Fibroblast of skin of left biceps (primary cell): ENCODE measurements at places on chromosomes 2 and 18.

- no peak for DNase-seq
Measured at GRCh38 chr18:48813833-48814489, 136.8 kb downstream of the SMAD7 start.

GRCh38 chr18:42305869-42306593 lies 351.0 kb downstream of the PIK3C3 start:
- no peak for DNase-seq

GRCh38 chr18:3472681-3473544 lies 22.9 kb downstream of the TGIF1 start:
- DNase-seq, result no peak

DNA sequence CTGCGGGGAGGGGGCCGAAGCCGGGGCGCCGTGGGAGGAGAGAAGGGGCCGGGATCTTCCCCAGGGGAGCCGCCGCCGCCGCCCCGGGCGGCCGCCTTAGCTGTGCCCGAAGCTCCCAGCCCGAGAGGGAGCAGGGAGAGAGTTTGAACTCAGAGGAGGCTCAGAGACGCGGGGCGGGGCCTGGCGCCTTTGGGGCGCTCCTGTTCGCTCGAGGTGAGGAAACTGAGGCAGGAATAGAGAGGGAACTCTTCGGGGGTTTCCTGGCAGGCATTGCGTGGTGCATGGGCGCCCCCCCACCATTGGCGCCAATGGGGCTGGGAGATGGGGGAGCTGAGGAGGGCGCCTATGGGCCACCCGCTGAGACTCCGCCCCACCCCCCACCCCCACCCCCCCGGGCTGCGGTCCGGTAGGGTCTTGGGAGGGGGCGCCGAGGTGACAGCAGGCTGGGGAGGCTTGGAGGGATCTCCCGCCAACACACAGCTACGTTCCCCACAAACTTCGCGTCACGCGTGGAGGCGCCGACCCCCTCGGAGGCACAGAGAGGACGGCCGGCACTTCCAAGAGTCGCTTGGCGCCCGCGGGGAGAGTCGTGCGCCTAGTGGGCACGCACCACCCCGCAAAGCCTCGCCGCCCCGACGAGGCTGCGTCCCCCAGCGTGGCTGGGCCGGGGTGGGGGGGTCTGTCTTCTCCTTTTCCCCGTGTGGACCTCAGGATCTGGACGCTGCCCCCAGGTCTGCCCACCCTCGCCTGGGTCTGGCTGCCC lies 680 bp downstream of the CTDSP1 start:
- DNase-seq, result no peak

DNA sequence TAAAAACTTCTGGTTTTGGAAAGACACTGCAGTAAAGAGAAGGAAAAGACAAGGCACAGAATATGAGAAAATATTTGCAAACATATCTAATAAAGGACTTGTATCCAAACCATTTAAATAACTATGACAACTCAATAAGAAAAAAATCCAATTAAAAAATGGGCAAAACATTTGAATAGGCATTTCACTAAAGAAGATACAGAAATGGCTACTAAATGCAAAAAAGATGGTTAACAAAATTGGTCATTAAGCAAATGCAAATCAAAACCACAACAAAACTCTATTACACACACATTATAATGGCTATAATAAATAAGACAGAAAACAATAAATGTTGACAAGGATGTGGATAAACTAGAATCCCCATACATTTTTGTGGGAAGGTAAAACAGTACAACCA lies 14.5 kb downstream of the MYOM1 start:
- no peak for DNase-seq

- DNase-seq, result no peak
Measured at GRCh38 chr2:129737660-129738527, 241.6 kb upstream of the RAB6C start.

DNA sequence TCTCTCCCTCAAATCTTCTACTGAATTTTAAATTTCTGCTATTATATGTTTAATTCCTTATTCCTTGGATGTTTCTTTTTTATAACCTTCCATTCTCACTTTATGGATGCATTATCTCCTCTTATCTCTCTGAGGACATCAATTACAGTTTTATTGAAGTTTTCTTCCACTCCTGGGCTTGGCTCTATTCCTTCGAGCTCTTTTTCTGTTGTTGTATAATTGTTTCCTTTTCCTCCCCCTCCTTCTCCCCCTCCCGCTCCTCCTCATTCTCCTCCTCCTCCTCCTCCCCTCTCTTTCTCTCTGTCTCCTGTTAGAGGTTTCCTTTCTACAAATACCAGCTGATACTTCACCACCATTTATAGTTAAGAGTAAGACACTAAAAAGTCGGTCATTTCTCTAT lies 209.8 kb downstream of the ZBTB7C start:
- DNase-seq, result no peak

DNA sequence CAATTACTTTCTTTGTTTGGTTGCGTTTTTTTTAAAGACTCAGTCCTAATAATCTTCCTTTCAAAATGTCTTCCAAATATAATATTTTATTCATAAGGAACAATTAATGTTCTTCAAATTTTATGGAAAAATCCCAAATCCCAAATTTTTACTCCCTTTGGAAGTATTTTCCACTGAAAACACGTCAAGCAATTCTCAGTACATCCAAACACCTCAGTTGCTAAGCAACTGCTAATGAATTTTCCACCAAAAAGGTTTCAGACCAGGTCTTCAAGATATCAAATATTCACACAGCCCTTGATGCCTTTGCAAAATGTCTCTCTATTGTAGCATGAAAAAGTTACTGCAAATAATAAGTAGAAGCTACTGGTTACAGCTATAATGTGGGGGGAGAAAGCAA lies 140.1 kb downstream of the DSEL start:
- DNase-seq, result no peak

DNA sequence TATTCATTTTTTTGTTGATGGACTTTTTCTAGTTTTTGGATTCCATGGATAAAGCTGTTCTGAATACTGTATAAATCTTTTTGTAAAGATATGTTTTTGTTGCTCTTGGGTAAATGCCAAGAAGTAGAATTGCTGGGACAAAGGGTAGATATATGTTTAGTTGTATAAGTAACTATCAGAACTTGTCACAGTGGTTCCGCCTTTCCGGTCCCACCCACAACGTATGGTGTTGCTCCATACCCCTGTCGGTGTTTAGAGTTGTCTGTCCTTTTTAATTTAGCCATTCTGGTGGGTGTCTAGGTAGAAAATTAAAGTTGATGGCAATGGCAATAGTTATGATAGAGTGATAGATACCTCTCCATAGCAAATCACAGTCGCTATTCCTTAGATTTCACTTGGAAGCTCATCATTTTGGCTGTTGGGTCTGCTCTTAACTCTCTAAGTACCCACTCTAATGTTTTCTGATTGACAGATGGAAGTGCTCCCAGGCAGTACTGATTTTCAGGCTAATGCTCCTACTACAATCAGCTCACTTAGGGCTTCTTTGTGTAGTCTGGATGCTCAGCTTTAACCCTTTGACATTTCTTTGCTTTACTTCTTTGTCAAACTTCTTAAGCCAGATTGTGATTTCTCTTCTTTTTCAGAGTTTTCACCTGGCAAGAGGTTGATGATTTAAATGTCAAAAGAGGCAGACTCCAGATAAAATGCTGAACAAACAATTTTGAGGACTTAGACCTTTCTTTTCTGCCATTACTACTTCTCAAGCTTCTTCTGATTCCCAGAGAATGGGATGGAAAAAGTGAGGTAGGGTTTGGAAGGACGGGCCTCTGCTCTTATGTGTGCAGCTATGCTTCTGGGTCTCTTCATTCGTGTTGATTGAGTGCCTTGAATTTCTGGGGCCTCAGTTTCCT lies 156.4 kb downstream of the AQP4 start:
- no peak for DNase-seq

GRCh38 chr2:200159829-200160781 lies 146.4 kb upstream of the SPATS2L start:
- DNase-seq, result no peak

GRCh38 chr2:205428811-205429210 lies 253.5 kb upstream of the NRP2 start:
- no peak for DNase-seq

DNA sequence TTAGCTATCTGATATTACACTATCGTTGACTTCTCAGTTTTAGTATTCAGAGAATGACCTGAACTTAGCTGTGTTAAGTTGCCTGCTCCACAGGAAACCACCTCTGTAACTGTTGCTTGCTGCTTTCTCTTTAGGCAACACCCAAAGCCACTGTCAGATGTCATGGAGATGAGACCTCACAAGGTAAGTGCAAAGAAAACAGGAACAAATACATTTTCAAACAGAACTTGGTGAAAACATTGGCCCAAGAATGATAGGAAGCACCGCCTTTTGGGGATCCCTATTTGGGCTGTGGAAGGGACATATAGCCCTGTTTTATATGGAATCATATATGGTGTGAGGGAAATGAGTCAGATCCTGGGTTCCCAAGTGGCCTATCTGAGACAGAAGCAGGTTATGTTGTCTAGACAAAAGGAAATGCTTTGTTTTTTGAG lies 143.4 kb downstream of the UBE2E3 start:
- no peak for DNase-seq

- no peak for DNase-seq
Measured at GRCh38 chr18:50849419-50849821, 29.5 kb upstream of the ME2 start.

DNA sequence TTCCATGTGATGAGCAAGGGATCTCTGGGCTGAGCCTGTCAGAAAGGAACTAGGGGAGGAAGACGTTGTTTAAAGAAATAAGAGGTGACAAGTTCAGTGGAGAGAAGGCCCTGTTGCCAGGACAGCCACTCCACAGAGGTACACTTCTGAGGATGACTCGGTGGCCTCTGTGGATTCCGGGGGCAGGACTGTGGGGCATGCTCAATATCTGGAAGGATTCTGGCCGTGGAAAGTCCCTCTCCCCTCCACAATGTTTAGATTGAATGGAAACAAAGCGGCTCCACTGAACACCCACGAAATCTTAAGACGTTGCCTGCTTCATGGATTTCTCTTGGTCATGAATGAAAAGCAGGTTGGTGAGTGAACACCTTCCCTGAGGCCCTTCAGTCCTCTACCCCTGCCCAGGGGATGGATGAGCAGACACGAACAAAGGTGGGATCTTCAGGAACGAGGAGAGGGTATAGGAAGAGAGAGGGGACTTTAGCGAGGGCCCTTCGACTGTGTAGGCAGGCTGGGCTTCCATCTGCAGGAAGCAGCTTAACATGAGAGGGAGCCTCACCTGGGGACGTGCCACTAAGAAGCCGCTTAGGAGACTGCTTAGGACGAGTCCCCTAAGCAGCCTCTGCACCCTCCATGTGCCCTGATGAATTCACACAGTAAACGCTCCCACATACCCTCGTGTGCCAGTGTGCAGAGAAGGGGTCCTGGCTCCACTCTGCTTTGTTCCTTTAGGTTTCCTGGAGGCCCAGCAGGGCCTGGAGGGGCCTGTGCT lies 1.9 kb downstream of the NTSR2 start:
- no peak for DNase-seq

DNA sequence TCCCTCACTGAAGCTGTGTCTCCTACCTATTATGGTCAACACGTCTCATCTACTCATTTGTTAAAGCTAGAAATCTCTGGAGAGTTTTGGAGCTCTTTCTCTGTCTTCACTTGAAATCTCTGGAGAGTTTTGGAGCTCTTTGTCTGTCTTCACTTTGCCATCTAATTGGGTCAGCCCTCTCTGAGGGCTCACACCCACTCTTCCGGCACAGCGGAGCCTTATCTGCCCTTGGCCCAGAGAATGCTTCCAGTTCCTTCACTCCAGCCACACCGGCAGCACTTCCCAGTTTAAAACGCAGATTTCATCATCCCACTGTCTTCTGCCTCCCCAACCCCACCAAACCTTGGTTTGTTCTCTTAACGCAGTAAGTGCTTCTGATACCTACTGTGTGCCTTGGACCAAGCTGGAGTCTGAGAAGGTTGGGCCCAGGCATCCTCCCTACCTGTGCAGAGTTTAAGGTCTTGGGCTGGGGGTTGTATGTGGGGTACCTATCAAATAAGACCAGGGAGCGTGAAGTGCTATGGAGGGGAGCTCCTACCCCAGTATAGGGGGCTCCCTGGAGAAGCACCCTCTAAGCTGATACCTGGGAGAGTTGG lies 5.0 kb downstream of the HPCAL1 start:
- no peak for DNase-seq

DNA sequence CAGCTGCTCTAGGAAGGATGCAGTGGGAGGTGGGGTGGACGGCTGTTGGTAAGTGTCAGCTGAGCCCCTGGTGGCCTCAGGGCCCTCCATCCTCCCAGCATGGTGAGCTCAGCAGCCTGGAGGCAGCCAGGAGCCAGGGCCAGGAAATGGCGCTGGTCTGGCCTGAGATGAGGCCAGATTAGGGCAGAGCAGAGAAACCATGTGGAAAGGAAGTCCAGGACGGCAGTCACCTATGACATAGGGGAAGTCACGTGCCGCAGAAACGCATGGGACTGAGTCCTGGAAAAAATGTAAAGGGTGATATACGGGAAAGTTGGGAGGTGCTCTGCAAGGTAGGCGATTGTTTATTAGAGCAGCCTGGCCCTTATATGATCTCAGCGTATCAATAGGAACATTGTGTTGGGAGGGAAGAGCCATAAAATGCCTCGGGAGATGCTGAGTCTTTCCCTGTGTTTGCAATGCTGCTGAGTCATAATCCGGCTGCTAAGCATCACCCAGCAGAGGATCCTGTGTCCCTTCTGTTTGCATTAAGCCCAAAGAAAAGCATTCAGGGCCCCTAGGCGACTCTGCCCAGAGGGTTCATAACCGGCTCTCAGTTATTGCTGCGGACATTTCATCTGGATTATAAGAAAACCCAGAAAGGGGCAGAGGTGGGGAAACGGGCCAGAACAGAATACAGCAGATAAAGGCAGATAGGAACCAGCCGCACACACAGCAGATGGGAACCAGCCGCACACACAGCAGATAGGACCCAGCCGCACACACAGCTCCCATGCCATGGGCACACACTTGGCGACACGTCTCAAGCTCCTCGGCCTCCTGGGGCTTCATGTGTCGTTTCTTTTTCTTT lies 30.3 kb upstream of the B3GNT7 start:
- DNase-seq, result peak; percentile 19

GRCh38 chr2:105750735-105751134 lies 6.0 kb downstream of the NCK2 start:
- no peak for DNase-seq

- DNase-seq, result no peak
Measured at GRCh38 chr2:100404411-100404810, 13.1 kb downstream of the CHST10 start.

DNA sequence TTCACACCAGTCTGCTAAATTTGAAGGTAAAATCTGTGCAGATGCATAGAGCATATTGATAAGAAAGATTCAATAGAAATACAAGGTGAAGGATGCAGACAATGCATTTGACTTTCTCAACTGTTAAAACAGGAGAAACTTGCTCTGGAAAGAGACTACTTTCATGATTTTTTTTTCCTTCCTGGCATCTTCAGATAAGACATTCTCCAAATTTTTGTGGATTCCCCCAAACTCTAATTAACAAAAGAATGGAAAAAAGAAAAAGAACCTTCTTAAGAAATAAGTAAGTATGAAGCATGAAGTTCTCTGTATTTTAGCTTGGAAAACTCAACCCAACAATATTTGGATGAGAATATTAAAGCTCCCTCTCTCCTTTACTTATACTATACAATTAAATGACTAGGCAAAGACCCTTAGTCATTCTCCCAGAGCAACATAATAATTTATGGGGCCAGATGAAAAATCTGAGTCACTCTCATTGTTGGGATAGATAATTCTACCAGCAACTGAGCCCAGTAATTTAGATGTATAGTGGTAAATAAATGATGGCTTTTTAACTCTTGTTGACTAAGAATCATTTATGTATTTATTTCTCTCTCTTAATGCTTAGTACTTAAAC lies 298.7 kb upstream of the COL3A1 start:
- DNase-seq, result no peak

- DNase-seq, result no peak
Measured at GRCh38 chr2:96528006-96528699, 8.4 kb upstream of the ARID5A start.

GRCh38 chr2:200003444-200003843 lies 48.1 kb downstream of the MAIP1 start:
- no peak for DNase-seq
